Panc1 (cell line): ENCODE measurements at places on chromosomes 16 and 17. TPM values are rescaled to one million over a fixed set of nuclear protein-coding genes. Genes with fewer than 3 reads are reported as not detected.

Gene OTOA
- total RNA-seq = not detected

Gene ITPRIPL2
- 83.2 TPM for total RNA-seq

Gene PPL
- 89.4 TPM for total RNA-seq

Gene ZG16B
- total RNA-seq = 9.1 TPM

Gene WWOX
- 12.5 TPM for total RNA-seq

Gene NKD1
- total RNA-seq = 0.18 TPM

Gene CLEC18A
- total RNA-seq = 0.46 TPM

Gene NXN
- total RNA-seq = 126 TPM

Gene OR1D5
- not detected for total RNA-seq

Gene CDIPT
- total RNA-seq = 71.6 TPM

Gene ASPA
- total RNA-seq = not detected

Gene ABCA8
- 0.23 TPM for total RNA-seq

Gene SPATA33
- total RNA-seq = 18.3 TPM

Gene TMEM238L
- total RNA-seq = not detected

Gene OR4D1
- total RNA-seq = 0.05 TPM

Gene KRTAP9-4
- total RNA-seq = not detected

Gene CA5A
- total RNA-seq = not detected

Gene NPIPA2
- total RNA-seq = 3.9 TPM

Gene ZFP3
- total RNA-seq = not detected

Gene TEDC2
- 25.0 TPM for total RNA-seq

Gene SLC47A1
- total RNA-seq = 16.1 TPM

Gene KRT12
- total RNA-seq = not detected

Gene RCVRN
- total RNA-seq = not detected

Gene ATP2A3
- 29.7 TPM for total RNA-seq

Gene MRPL12
- total RNA-seq = 157 TPM

Gene GSDMA
- not detected for total RNA-seq

Gene NOD2
- total RNA-seq = not detected

Gene CCL3
- total RNA-seq = 1.1 TPM
